ENCODE measurements at places on chromosomes 16 and 17.

DNA sequence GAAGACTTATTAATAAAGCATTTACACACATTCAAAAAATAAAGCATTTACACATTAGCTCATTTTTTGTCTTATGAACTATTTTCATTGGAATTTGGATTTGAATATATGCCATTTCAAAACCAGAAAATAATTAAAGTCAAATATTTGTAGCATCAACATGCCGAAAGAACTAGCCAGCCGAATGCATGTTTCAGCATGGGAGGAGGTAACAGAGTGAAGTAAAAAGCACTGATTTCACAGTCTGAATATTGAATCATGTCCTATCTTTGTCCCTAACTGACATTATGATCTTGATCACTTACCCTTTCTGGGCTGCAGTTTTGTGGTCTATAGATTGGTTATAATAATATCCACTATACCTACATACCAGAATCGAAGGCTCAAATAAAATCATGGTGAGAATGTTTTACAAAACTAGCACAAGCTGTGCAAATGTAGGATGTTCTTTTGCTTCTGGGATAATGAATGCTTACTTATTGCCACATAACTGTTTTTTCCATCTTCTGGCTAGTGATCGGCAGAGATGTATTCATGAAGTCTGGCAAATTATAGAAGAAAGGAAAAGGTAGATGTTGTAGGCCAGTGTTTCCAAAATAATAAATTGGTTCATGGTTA, 84.7 kb downstream of the TUBD1 start:
- no peak for DNase-seq

DNA sequence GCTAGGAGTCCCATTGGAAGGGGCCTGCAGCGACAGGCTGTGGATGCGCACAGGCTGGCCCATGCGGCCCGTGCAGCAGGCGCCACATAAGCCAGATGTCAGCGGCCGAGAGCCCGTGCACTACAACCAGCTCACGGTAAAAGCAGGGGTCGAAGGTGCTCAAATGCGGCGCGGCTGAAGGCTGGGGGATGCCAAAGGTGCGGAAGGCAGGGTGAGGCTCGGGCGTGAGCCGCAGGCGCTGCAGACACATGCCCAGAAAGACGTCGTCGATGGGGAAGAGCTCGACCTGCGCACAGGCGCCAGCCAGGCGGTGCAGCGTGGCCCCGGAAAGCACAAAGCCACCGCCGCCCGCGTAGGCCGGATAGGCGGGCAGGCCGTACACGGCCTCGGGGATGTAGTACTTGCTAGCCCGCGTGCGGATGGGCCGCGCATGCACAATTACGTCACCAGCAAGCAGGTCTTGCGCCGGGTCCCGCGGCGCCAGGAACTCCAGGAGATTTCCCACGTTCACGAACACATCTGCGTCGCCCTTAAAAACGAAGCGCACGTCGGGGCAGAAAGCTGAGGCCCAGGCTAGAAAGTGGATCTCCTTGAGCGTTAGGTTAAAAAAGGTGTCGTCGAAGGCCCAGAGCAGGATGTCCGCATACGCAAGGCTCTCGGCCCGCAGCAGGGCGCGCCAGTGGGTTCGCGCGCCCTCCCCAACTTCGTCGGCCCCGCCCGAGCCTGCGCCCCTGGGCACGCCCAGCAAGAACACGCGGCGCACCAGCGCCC, 1.3 kb downstream of the B3GNT9 start:
- no peak for DNase-seq

DNA sequence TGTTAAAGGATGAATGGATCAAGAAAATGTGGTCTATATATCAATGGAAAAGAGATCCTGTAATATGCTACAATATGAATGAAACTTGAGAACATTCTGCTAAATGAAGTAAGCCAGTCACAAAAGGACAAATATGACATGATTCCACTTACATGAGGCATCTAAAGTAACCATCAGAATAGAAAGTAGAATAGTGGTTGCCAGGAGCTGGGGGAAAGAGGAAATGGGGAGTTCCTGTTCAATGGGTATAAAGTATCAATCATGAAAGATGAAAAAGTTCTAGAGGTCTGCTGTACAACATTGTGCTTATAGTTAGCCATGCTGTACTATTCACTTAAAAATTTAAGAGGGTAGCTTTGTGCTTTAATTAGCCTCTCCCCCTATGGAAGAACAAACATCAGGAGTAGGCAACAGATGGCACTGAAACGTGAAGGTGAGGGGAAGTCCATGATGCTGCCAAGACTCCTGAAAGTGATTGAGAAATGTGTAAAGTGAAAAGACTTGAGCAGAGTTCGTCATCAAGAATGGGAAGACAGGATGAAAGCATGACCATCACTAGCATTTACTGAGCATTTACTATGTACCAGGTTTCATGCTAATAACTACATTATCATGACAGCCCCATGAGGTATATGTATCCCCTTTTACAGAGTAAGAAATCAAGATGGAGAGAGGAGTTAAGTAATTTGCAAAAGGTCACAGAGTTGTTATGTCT, 167.2 kb downstream of the CYB561 start:
- DNase-seq: no peak

DNA sequence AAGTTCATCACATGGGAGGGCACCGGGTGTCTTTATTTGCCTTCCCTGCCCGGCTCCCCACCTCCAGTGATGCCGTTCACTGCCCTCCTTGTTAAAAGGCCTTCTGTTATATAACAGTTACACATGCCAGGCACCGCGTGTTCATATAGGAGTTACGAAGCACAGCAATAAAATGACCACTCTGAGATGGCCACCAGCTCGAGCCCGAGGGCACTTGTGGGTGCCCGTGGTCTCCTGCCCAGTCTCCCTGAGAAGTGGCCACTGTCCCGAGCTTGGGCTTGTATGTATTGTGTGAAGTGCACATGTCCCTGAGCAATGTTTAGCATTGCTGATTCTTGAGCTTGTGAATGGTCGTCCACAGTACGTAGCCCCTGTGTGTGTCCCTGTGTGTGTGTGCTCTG, 355.6 kb downstream of the SEC14L1 start:
- DNase-seq: no peak

- no peak for DNase-seq
Measured at GRCh38 chr17:17837380-17837821, 615 bp upstream of the SREBF1 start.

GRCh38 chr17:61205931-61206330, 193.7 kb upstream of the TBX2 start:
- no peak for DNase-seq

- no peak for DNase-seq
Measured at GRCh38 chr17:7444682-7445618, at the start of gene CHRNB1. Gene CHRNB1 (plus strand): TSS chr17:7445061. CDS start chr17:7445128, 67 bp downstream.

DNA sequence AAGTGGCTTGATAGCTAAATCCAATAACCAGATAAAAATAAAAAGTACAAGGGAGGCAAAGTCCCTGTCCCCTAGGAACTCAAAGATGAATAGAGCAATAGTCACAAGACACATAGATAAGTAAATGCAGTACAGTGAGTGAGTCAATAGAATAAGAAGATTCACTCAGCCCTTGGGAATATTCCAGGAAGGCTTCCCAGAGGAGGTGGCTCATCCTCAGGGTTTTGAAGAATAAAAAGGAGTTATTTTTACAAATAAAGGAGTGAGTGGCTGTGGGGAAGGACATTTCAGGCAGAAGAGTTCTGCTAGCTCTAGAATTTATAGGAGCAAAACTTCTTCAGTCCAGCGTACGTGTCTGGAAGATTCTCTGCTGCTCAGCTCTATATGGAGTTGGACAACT, 177.4 kb upstream of the SDK2 start:
- no peak for DNase-seq
